Colonic mucosa (tissue), 4 donors: ENCODE measurements at places on chromosomes 16 and 17. TPM values are rescaled to one million over a fixed set of nuclear protein-coding genes. Genes with fewer than 3 reads are reported as not detected.
A peak's percentile ranks its signal among the peaks of the same experiment; 100 is the strongest.

Gene MYO15A
- total RNA-seq: 1.4 TPM

GRCh38 chr16:69040144-69040909 lies 65.1 kb upstream of the HAS3 start:
- no peak for DNase-seq

DNA sequence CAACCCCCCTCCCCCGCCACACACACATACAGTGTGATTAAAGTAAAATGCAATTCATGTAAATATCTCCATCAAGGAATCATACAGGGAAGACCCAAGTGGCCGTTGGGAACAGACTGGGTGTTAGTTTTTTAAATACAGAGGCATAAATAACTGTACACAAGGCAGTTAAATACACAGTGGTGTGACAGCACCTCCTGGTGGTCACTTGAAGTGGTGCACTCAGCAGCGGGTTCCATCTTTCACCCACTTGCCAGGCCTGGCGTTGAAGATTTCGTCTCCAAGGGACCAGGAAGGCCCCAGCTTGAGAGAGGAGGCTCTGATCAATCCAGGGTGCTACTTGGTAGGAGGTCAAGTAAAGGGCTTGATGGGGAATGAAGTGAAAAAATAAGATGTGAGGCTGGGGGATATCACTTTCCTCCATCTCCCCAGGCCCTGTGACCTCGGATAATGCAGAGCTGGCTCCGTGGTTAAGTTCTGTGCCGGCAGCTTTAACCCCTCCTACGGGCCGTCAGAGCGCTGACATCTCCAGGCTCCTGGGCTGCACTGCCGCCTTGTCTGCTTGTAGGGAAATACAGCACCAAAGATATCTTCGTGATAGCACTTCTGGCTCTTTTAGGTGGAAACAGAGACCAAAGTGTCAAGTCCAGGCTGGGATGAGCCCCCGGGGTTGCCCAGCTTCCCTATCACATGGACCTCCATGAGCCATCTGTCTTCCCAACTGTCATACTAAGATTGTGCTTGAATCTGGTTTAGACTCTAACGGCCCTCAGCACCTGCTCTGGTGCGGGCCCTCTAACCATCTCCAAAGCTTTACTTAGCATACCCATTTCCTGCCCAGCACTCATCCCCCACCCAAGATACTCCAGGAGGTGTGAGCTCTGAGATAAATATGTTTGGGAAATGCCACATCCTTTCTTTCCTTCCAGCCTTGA lies 20.7 kb downstream of the LGALS9 start:
- DNase-seq: peak; percentile 75

Gene BIRC5
- total RNA-seq: 77.1 TPM

Gene OR4D1
- not detected for total RNA-seq

GRCh38 chr17:2055292-2056205 lies 646 bp downstream of the HIC1 start:
- DNase-seq: no peak

Gene NUPR1
- 87.0 TPM for total RNA-seq

DNA sequence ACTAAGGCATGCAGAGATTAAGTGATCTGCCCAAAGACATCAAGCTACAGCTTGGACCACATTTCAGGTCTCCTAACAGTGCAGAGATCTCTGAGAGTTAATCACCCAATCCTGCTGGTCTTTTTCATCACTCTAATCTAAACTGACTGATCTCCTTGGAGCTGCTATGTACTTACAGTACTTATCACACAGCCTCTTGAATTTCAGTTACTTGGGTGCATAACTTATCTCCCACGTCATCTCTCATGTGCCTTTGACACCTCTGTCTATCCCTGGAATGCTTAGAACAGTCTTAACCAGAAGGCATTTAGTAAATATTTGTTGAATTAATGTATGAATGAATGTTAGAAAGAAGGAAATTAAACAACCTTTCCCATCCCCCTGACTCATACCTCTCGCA lies 139.0 kb downstream of the SNX11 start:
- DNase-seq: no peak

Gene MMP25
- 0.44 TPM for total RNA-seq

GRCh38 chr17:61593426-61593825 lies 2.4 kb upstream of the NACA2 start:
- no peak for DNase-seq

Gene CCL8
- total RNA-seq: 0.94 TPM

GRCh38 chr17:75640556-75641119 lies 7.4 kb downstream of the SMIM5 start:
- no peak for DNase-seq

GRCh38 chr17:76106703-76107102 lies 3.1 kb upstream of the EXOC7 start:
- DNase-seq: no peak

Gene ZNRF1
- total RNA-seq: 27.7 TPM

Gene THOC6
- total RNA-seq: 27.4 TPM

DNA sequence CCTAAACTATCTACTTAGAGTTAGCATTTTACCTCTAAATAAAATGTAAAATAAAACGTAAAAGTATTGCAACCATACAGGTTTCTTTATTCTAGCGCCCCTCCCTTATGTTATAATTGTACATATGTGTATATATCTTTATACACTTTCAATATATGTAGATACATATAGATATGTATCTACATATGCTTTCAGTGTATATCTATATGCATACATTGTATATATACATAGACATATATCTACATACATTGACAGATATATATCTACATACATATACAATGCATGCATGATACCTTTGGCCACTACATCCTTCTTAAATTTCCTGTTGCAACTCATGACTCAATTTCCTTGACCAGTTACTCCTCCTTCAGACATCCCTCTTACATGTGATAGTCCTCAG lies 16.7 kb downstream of the BPTF start:
- DNase-seq: no peak

Gene GP1BA
- total RNA-seq: not detected

DNA sequence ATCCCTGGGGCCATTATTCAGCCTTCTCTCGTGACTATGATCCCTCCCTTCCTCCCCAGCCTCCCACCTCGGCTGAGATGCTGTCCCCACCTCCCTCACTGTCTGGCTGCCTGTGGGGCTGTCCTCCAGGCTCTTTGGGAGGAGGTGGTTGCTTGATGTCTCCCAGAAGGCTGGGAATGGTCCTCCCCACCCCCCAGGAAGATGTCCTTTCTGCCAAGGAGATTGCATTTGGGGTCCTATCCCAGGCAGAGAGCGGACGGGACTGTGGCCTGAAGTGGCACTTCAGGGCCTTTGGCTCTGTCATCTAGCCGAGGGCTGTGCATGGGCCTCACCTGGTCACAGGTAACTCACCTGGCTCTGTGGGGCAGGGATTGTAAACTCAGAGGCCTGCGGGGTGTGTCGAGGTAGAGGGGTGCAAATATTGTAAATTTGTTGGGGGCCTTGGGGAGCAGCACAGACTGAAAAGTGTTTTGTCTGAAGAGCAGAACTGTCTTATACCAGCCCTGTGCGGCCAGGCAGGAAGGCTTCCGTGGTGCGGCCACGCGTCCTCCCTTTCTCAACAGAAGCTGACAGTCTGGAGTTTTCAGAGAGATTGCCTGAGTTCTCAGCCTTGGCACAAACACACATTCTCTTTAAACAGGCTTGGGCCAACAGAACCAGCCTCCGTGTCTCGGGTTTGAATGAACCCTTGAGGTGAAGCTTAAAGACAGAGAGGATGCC lies 177.9 kb downstream of the SEC14L1 start:
- DNase-seq: no peak

- DNase-seq: no peak
Observed at GRCh38 chr17:3969963-3970362, 5.7 kb upstream of the ATP2A3 start.

DNA sequence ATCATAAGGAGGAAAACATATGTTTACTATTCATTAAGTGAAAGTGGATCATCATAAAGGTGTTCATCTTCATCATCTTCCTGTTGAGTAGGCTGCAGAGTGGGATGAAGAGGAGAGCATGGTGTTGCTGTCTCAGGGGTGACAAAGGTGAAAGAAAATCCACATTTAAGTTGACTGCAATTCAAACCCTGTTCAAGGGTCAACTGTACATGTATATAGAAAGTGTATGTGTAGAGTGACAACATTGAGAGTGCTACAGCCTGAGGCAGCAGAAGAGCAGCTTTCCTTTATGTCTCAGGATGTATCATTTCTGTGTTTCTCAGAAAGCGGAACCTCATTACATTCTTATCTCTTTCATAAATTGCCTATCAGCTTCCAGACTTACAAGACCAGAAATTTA lies 17.2 kb downstream of the ORC6 start:
- DNase-seq: no peak

Gene DLX4
- total RNA-seq: not detected

Gene SCIMP
- 1.5 TPM for total RNA-seq

Gene RNF157
- total RNA-seq: 23.7 TPM

Gene TMEM235
- not detected for total RNA-seq

GRCh38 chr17:33142705-33143299 lies 150.3 kb downstream of the ASIC2 start:
- peak; percentile 27 for DNase-seq

Gene TMEM114
- not detected for total RNA-seq

Gene COX6A2
- total RNA-seq: not detected

DNA sequence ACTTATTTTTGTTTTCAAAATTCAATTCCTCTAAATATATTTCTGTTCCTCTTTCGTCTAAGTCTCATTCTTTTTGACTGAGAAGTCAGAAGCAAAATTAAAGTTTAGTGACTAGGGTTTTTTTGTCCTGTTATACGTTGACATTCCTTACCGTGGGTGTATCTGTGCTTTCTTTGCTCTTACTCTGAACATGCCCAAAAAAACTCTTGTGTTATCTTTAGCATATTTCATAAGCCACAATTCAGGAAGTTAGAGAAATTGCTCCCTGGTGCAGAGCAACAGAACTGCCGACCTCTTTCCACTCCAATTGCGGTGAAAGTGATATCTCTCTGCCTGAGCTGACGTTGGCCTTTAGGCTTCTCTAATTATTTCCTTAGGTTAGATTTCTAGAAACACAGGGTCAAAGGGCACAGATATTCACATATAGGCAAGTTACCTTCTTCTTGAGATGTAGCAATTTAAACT lies 65.7 kb downstream of the CENPV start:
- DNase-seq: peak; percentile 50

- no peak for DNase-seq
Observed at GRCh38 chr16:47047524-47048203, 74.2 kb upstream of the DNAJA2 start.

Gene SLC25A11
- 116 TPM for total RNA-seq

Gene BMERB1
- 6.2 TPM for total RNA-seq

DNA sequence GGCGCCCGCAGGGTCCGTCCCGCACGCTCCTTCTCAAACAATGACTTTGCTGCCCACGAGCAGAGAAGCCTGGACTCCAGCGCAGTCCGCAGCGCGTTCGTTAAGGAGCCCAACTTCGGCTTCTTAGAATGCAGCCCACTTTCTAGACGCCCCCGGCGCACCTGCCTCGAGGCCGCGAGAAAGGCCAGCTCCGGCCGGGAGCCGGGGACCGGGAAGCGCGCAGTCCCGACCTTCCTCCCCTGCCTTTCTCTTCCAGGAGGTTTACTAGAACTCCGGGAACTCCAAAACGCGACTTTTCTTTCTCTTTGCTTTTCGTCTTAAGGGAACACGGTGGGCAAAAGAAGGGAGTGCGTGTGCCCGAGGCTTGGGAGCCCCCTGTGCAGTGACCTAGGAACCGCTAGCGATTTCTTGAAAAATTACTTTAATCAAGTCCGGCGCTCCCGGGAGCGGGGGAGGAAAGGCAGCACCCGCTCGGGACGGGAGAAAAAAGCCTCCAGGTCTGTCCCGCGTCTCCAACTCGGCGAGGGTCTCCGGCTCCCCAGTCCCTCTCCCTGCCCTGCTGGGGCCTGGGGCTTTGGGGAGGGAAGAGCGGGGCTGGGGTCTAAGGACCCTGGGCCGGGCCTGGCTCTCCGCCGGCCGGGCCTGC lies 2.6 kb downstream of the HNF1B start:
- DNase-seq: no peak

Gene HEATR3
- total RNA-seq: 26.9 TPM

DNA sequence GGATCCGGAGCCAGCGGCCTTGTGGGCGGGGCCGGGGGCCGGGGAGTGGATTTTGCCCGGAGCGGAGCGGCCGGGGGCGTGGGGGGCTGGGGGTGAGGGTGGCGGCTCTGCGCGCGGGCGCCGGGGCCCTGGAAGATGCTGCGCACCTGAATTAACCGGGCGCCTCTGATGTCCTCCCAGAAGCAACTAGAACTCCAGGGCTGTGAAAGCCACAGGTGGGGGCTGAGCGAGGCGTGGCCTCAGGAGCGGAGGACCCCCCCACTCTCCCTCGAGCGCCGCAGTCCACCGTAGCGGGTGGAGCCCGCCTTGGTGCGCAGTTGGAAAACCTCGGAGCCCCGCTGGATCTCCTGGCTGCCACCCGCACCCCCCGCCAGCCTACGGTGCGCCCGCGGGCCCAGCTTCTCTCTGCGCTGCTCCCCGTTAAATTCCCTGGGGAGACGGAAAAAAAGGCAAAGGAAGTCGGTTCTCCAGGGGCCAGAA lies 549 bp downstream of the SLC26A11 start:
- DNase-seq: peak; percentile 29

- no peak for DNase-seq
Observed at GRCh38 chr16:19066988-19067348, 446 bp upstream of the COQ7 start.

GRCh38 chr17:60155815-60156214 lies 6.0 kb downstream of the CA4 start:
- no peak for DNase-seq

GRCh38 chr16:50643192-50643591 lies 37.9 kb downstream of the SNX20 start:
- no peak for DNase-seq

- no peak for DNase-seq
Observed at GRCh38 chr16:4552541-4552940, 3.6 kb upstream of the C16orf96 start.

DNA sequence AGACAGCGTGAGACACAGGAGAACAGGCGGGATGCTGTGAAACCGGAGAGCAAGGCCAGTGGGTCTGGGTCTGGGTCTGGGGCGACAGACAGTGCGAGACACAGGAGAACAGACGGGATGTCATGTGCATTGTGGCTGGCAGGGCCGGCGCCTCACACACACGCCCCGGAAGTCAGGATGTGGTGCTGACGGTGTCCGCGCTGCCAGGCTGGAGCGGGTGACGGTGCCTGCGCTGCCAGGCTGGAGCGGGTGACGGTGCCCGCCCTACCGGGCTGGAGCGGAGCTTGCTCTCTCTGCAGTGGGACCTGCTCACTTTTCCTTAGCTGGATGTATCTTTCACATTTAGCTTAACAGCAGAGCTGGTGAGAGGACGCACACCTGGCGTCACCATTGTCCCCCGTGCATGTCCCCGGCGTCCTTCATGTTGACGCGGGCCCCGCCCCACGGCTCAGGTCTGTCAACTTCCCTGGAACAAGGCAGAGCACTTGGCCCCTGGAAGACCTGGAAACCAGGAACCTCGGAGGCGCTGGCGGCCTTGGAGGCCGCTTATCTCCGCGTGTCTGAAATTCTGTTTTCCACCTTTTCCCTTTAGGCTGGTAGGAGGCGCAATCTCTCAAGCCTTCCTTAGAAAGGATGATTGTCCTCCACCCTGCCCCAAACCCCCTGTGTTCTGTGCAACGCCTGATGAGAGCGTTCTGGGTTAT lies 43.0 kb upstream of the ZNF750 start:
- DNase-seq: peak; percentile 75
